ENCODE measurements at places on chromosomes 5 and 9.

GRCh38 chr9:111644195-111644772 is 13.2 kb downstream of the DNAJC25 start:
- no peak for DNase-seq

- no peak for DNase-seq
Measured at GRCh38 chr5:73770172-73771025, 144.4 kb downstream of the ARHGEF28 start.

DNA sequence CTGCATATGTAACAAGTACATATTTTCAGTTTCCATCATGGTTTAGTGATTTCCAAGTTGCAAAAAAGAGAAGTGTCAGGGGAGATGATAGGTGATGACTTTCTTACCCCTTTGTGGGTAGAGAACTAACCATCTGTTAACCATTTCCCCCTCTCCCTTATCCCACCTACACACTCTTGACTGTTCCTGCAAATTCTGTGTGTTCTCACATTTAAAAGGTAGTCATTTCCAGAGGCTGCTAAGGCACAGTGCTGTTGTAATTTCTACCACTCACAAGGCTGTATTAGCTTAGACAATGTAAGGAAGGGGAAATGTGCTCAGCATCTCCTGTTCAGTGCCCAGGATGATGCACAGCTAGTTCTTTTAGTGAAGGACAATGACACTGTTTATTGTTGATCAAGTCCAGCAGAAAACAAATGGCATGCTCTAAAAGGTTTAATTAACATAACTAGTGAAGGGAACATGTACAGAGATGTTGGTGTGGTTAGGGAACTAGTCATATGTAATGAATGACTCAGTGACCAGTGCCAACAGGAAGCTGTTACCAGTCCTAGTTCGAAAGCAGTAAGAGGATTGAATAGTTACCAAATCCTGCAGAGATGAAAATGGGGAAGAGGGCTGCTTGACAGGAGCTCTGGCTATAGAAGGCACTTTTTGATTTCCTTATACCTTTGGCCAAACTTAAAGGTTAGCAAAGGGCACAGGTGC is 165.1 kb downstream of the PLK2 start:
- DNase-seq: no peak

GRCh38 chr5:167998148-167998767 is 293.2 kb upstream of the WWC1 start:
- DNase-seq: no peak

- DNase-seq: no peak
Measured at GRCh38 chr9:98362624-98363252, 107.3 kb upstream of the TBC1D2 start.

DNA sequence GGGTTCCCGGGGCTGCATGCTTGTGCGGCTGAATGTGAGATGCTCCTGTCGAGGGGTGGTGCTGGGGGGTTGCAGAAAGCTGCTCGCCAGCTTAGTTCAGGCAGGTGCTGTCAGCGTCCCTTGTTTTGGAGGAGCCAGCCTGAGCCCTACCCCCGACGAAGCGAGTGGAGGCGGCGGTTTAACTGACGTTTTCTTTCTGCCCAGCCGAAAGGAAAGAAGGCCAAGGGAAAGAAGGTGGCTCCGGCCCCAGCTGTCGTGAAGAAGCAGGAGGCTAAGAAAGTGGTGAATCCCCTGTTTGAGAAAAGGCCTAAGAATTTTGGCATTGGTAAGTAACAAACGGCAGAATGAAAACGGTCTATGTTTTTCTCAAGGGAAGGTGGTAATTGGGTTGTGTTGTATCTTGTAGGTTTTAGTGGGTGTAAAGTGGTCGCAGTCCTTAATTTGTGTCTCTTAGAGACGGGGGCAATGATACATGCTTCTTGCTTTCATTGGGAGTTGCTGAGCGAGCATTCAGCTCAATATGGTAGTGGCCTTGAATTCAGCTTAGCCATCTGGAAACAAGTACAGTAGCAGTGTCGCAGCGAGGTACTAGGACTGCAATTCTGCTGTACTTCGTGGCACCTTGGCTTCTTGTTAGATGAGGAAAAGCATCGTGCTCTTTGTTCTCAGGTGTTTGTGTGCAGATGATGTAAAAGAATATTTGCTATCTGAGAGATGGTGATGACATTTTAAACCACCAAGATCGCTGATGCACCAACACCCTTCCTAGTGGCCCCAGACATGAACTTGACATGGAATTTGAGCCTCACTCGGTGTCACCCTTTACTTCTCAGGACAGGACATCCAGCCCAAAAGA is 928 bp downstream of the RPL7A start:
- DNase-seq: no peak

Measured in stimulated activated CD4-positive, alpha-beta T cell treated with anti-CD3 and anti-CD28 coated beads, Interleukin-1b, Interleukin-23, amount 100 ng/mL, for 1 hour (primary cell).